HCEC 1CT (cell line): ENCODE measurements at places on chromosomes 5 and 9.
A peak's percentile ranks its signal among the peaks of the same experiment; 100 is the strongest.

DNA sequence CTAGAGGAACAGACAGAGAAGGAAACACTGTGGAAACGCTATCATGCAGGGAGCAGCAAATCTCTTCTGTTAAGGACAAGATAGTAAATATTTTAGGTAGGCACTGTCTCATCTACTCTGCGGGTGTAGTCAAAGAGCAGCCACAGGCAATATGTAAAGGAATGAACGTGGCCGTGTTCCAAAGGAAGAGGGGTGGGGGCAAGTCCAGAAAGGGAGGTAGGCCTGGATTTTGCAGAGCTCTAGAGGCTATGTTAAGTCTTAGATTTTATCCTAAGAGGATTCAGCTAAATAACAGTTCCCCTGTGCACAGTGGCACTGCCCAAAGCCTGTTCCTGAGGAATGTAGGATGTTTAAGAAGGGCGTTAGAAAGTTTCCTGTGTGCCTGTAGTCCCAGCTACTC, 161.6 kb downstream of the ACTL7B start:
- no peak for DNase-seq

DNA sequence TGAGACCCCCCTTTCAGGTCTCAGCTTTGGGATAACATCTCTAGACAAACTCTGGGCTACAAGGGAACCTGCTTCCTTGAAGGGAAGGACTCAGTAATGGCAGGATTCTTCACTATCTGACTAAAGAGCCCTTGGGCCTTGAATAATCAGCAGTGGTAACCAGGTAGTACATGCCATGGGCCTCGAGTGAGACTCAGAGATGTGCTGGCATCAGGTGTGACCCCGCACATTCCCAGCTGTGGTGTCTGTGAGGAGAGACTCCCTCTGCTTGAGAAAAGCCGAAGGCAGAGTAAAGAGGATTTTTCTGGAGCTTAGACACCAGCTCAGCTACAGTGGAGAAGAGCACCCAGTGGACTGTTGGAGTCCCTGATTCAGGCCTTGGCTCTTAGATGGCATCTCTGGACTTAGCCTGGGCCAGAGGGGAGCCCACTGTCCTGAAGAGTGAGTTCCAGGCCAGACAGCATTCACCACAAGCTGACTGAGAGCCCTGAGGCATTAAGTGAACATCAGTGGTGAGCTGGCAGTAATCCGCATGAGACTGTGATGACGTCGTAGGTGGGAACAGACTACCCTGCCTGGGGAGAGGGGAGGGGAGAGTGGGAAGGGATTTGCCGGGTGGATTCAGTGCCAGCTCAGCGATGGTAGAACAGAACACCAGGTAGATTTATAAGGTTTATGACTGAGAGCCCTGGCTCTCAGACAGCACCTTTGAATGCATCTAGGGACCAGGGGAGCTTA, 5.3 kb upstream of the ZNF782 start:
- DNase-seq = peak; percentile 59

GRCh38 chr5:532521-533242, 8.4 kb upstream of the SLC9A3 start:
- DNase-seq = no peak

DNA sequence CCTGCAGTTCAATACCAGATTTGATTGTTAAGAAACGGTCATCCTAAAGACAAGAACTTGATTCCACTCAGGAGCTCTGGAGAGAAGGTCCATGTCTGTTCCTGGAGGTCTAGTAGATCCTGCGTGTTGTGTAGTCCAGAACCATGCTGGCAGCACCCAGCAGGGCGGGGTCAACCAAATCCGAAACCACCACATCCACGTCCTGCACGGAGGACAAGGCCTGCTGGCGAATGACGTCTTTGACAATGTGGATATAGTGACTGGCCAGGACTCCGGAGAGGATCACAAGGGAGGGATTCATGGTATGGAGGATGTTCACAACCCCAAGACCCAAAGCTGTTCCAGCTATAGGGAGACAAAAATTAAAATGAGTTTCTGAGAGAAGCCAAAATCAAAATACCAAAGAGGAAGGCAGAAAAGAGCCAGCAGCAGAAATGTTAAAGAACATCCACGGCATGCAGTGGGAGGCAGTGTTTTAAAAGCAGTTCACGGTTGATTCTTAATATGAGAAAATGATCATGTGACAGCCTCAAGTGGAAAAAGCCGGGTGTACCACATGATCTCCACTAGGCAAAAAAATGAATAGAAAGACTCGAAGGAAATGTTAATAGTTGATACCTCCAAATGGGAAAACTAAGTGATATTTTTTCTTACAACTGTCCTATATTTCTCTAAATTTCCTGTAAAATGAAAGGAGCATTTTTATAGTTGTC, 26.7 kb downstream of the CLTA start:
- DNase-seq = no peak

GRCh38 chr5:172637740-172638139, 3.3 kb upstream of the NEURL1B start:
- DNase-seq = no peak

- no peak for DNase-seq
Measured at GRCh38 chr9:22921742-22922141, 475.1 kb downstream of the DMRTA1 start.

DNA sequence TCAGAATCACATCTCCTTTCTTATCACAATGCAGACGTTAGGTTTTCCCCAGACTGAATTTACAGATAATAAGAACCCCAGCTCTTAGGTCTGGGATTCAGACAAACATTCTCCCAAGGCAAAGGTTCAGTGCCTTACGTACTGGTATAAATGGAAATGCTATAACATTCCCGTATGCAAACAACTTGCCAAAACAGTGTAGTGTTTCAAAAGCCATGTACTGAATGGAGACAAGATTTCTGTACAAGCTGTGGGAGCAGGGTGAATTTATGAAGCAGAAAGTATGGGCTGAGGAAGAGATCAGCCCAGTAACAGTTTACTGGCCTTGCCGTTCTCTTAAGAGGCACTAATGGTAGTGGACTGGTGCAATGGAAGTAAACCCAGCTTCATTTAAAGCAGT, 225.5 kb upstream of the ZNF462 start:
- DNase-seq = no peak
